Type B pancreatic cell (in vitro differentiated cells): ENCODE measurements at places on chromosomes 12 and 14. TPM values are rescaled to one million over a fixed set of nuclear protein-coding genes. Genes with fewer than 3 reads are reported as not detected.

WSCD2 gene
- 5.0 and 72.9 TPM in 2 replicates for total RNA-seq

KLRK1 gene
- not detected in 2 replicates for total RNA-seq

SERPINA5 gene
- total RNA-seq = 4.9 and 7.7 TPM in 2 replicates

TCP11L2 gene
- total RNA-seq = 12.3 and 21.8 TPM in 2 replicates

SERPINA3 gene
- total RNA-seq = 3.5 and 7.1 TPM in 2 replicates

CCDC85C gene
- 49.1 and 83.8 TPM in 2 replicates for total RNA-seq

DNA sequence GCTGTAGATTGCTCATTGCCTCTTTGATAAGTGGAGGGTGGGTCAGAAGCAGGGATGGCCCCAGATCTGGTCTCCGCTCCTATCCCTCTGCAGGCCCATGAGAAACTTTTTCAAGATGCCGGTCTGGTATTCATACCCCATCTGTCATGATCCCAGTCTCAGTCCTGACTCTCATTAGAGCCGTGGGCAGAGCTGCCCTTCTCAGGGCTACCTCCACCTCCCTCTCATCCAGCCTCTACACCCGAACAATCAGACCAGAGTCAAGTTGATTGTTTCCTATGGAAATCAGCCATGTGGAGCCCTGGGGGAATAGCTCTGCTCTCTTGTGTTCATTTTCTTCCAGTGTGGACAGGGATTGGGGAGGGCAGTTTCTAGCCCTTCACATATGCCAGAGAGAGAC is 45.8 kb downstream of the NEUROD4 start:
- H3K4me3 ChIP-seq = no peak overlapping the region
- no peaks in the 10 kb centered on the region for H3K4me1 ChIP-seq
- no peaks in the 10 kb centered on the region for H3K36me3 ChIP-seq
- no peak for DNase-seq
- no peak overlapping the region for H3K27ac ChIP-seq

DNA sequence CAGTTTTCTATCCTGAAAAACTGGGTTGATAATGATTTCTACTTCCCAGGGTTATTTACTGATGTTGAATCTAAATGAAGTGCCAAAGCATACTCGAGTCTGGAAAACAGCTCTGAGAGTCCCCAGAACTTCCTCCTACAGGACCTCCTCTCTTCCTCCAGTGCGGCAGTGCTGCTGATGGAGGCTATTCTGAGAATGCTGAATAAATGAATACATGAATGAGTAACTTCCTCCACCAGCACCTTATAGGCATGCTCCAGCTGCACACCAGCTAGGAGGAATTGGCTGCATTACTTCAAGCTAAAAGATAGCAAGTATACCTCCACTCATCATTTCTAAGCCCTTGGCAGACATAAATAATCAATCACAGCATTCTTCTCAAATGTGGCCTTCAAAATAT is 448.8 kb upstream of the CCDC196 start:
- no peaks in the 10 kb centered on the region for H3K4me1 ChIP-seq
- no peak overlapping the region for H3K4me3 ChIP-seq
- no peaks in the 10 kb centered on the region for H3K36me3 ChIP-seq
- peaks cover 10% of the 10 kb centered on the region for H3K27me3 ChIP-seq

- no peaks in the 10 kb centered on the region for H3K27me3 ChIP-seq
- no peak overlapping the region for H3K27ac ChIP-seq
- no peak for DNase-seq
Measured at GRCh38 chr12:120404271-120404670, 33.6 kb upstream of the COX6A1 start.

- DNase-seq = no peak
- peaks cover 10% of the 10 kb centered on the region for H3K4me1 ChIP-seq
- H3K27ac ChIP-seq = no peak overlapping the region
- peaks cover 60% of the 10 kb centered on the region for H3K27me3 ChIP-seq
- H3K36me3 ChIP-seq = no peaks in the 10 kb centered on the region
Measured at GRCh38 chr14:91573894-91574837, 64.1 kb upstream of the PPP4R3A start.

DNA sequence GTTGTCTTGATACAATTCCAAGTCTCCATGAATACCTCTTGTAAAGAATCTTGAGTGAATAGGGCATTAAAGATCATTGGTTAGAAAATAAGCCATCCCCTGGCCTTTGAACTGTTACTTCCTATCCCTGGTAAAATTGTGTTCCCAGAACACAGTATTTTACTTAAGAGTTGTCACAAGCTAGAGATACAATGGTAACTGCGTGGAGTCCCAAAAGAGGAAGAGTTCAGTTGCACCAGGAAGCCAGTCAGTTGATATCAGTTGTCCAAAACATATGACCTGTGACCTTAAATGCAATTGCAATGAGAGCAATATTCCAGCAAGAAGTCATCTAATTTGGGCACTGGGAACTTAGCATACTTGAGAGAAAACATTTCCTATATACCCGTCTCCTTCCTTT is 117.3 kb downstream of the NEDD1 start:
- no peak overlapping the region for H3K4me3 ChIP-seq
- no peaks in the 10 kb centered on the region for H3K4me1 ChIP-seq
- H3K36me3 ChIP-seq = no peaks in the 10 kb centered on the region
- DNase-seq = no peak
- no peak overlapping the region for H3K27ac ChIP-seq
- peaks cover 4% of the 10 kb centered on the region for H3K27me3 ChIP-seq

GRCh38 chr12:31524791-31525495 is 66.0 kb downstream of the DENND5B start:
- H3K36me3 ChIP-seq = peaks cover 12% of the 10 kb centered on the region
- H3K27me3 ChIP-seq = peaks cover 6% of the 10 kb centered on the region
- DNase-seq = no peak
- no peak overlapping the region for H3K27ac ChIP-seq
- H3K4me3 ChIP-seq = no peak overlapping the region

DNA sequence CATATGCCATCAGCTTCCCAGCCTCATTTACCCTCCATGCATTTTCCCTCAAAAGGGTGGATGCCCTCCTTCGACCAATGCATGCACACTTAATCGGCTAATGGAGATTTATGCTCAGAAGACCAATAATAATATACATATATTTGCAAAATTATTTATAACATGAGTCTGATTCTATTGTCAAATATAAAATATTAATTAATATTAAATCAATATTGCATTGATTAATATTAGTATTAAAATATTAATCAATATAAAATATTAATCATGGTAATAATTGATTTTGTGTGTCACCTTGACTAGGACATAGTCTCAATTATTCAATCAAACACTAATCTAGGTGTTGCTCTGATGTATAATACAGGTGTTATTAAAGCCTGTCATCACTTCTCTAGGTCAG is 1282.5 kb downstream of the TMEM121 start:
- no peak for DNase-seq
- H3K4me1 ChIP-seq = no peaks in the 10 kb centered on the region
- no peaks in the 10 kb centered on the region for H3K27me3 ChIP-seq
- no peaks in the 10 kb centered on the region for H3K36me3 ChIP-seq
- H3K4me3 ChIP-seq = no peak overlapping the region
- no peak overlapping the region for H3K27ac ChIP-seq

- no peaks in the 10 kb centered on the region for H3K36me3 ChIP-seq
- no peak for DNase-seq
- no peak overlapping the region for H3K4me3 ChIP-seq
- peak overlapping the region; percentile 12 for H3K27ac ChIP-seq
- H3K27me3 ChIP-seq = peaks cover 28% of the 10 kb centered on the region
Measured at GRCh38 chr14:92409043-92409442, 86.1 kb downstream of the SLC24A4 start.

- H3K27ac ChIP-seq = no peak overlapping the region
- no peak for DNase-seq
- no peaks in the 10 kb centered on the region for H3K4me1 ChIP-seq
- H3K36me3 ChIP-seq = no peaks in the 10 kb centered on the region
- no peaks in the 10 kb centered on the region for H3K27me3 ChIP-seq
Measured at GRCh38 chr12:43501703-43502102, 50.3 kb downstream of the ADAMTS20 start.

DNA sequence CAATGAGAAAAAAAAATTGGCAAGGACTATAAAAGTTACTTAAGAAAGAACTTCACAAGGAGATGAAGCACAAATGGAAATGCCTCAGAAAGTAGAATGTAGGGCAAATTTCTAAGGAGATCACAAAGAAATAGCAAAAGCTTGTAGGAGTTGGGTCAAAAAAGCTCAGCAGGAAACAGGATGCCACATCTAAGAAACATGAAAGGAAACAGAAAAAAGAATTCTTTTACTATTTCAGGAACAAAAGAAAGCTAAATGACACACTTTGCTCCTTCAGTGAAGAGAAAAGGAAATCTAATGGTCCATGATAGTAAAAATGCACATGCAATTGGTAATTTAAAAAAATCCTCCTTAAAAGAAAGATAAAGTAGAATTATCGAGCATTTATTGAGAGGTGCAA is 452.1 kb upstream of the GARIN6 start:
- DNase-seq = no peak
- H3K36me3 ChIP-seq = no peaks in the 10 kb centered on the region
- H3K27me3 ChIP-seq = no peaks in the 10 kb centered on the region
- no peaks in the 10 kb centered on the region for H3K4me1 ChIP-seq

- peaks cover 3% of the 10 kb centered on the region for H3K27me3 ChIP-seq
- H3K4me3 ChIP-seq = no peak overlapping the region
- H3K36me3 ChIP-seq = peaks cover 3% of the 10 kb centered on the region
- H3K27ac ChIP-seq = no peak overlapping the region
- H3K4me1 ChIP-seq = peaks cover 9% of the 10 kb centered on the region
Measured at GRCh38 chr12:104767261-104767660, 190.8 kb downstream of the SLC41A2 start.

DNA sequence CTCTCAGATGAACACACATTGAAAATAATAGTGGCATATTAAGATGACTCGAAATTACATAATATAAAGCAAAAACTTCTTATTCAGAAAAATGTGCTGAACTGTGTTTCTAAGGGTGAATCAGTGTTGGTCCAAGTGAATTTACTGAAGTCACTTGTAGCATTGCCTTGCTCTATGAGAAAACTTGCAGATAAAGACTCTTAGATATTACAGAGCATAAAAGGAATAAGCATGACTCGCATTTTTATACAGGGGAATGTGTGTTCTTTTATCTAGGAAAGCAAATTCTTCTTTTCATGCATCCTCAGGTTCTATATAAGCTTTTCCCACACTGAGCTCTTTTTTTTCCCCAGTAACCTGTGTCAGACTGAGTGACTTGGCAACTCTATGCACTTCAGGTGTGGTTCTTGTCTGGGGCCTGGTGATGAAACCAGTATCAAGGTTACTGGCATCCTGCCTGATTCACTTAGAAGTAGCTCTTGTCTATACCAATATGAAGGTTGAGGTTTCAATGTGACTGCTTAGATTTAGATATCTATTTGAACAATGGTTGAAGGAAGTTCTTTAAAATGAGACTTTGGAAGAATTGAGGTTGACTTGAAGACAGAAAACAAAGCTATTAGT is 76.1 kb downstream of the OTOGL start:
- H3K27me3 ChIP-seq = no peaks in the 10 kb centered on the region
- no peak overlapping the region for H3K4me3 ChIP-seq
- DNase-seq = no peak
- no peaks in the 10 kb centered on the region for H3K36me3 ChIP-seq

DNA sequence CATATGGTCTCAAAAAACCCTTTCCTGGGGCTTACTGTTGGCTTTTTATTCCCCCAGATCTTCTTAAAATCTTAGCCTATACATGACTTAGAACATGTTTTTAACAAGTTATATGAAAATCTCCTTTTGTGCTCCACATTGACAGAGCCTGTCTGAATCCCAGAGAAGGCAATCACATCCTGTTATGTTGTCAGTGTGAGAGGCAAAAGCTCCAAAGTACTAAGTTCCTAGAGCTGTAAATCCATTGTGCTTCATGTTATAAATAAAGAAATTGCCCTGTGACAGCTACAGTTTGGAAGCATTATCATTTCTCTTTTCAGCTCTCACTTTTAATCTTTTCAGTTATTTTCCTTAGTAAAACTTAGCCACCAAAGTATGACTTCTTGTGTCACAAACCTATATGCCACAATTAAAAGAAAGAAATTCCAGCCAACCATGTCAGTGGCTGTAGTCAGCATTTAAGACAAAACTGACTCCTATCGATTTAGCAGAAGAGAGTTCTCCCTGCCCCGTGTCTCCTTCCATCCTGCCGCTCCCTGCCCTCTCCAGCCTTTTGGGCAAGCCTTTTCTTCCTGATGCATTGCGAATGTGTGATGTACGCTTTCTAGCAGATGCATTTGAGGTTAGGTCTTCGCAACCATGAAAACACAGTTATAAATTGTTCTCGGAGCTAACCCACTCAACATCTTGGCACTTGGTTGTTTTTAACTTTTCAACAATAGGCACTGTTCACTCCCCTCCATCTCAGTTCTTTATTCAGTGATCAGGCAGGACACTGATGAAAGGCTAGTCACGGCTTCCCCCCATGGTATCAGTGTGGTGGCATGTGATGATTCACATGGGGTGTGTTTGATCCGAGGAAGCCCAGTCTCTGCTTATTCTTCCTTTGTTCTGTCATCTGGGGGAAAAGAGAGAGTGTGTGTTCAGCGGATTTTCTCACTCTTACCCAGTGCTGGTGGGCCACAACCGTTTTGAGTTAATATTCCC is 143.5 kb downstream of the SSPN start:
- no peak overlapping the region for H3K4me3 ChIP-seq
- H3K27me3 ChIP-seq = no peaks in the 10 kb centered on the region
- peaks cover 20% of the 10 kb centered on the region for H3K36me3 ChIP-seq
- no peak for DNase-seq

GRCh38 chr14:104144453-104144790 is 6.0 kb downstream of the KIF26A start:
- H3K27me3 ChIP-seq = peaks cover 9% of the 10 kb centered on the region
- no peak overlapping the region for H3K4me3 ChIP-seq
- H3K4me1 ChIP-seq = peaks cover 20% of the 10 kb centered on the region

DNA sequence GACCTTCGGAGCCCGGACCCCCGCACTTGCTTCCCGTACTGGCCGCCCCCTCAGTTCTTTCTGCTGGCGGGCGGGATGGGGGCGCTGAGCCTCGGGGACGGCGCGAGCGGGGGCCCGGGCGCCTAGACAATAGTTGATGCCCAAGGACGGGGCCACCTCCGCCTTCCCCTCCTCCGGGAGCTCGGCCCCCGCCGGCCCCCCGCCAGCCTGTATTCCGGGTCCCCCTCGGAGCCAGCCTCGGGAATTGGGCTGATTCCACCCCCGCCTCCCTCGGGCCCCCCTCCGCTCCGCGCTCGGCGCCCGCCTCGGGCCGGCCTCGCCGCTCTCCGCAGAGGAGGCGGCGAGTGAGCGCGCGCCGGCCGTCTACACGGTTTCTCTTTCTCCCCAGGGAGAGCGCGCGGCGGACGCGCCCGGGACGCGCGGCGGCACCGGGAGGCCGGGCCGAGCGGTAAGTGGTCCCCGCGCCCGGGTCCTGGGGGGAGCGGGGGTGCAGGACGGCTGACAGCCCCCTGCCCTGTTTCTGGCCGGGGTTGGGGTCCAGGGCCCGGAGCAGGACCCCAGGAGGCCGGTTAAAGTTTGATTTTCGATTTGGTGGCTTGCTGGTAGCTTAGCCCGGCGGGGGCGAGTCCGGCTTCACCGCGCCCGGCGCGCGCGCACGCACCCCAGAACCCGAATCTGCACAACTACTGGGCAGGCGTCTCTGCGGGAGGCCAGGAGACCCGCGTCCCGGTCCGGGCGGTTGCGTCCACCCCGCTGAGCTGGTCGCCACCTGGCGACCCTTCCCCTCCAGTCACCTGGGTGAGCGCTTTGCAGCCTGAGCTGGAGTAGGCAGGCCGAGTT is 413.7 kb downstream of the PCNX1 start:
- no peaks in the 10 kb centered on the region for H3K27me3 ChIP-seq
- peak overlapping the region; percentile 92 for H3K27ac ChIP-seq
- H3K4me1 ChIP-seq = peaks cover 35% of the 10 kb centered on the region
- H3K4me3 ChIP-seq = peak overlapping the region; percentile 95
- H3K36me3 ChIP-seq = no peaks in the 10 kb centered on the region

- no peak overlapping the region for H3K27ac ChIP-seq
- DNase-seq = no peak
- H3K4me1 ChIP-seq = peaks cover 18% of the 10 kb centered on the region
- H3K27me3 ChIP-seq = no peaks in the 10 kb centered on the region
- H3K4me3 ChIP-seq = no peak overlapping the region
Measured at GRCh38 chr12:51244269-51244668, 5.6 kb downstream of the DAZAP2 start.
